ENCODE measurements at places on chromosomes 2 and 18.

- DNase-seq: no peak
Observed at GRCh38 chr2:214740867-214741395, 68.6 kb downstream of the BARD1 start.

DNA sequence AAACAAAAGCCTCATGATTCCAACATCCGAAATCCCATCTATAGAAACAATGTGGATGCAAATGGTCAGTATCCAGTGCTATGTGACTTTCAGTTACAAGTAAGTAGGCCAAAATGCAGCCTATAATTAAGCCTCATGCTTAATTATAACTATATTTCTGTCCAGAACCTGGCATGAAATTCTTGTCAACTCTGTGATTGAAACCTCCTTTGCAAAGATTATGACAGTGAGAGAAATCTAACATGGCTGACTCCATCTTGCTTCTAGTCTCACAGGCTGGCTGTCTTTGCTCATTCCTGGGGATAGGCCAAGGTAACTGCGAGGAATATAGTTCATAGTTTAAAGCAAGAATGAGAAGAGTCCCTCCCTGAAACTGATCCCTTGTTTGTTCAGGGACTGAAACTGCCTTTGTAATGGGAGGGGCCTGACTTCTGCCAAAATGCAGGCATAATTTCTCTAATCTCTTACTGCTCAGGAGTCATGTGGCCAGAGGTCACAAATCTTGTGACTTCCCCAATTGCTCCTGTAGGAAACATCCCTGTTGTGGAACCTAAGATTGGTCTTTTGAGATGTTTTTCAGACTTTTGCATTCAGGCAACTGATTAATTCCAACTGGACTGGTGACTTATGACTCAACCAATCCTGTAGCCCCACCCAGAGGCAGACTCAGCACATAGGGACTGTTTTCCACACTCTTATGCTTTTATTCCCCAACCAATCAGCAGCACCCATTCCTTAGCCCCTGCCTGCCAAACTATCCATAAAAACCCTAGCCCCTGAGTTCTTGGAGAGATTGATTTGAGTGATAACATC lies 84.5 kb upstream of the TLK1 start:
- DNase-seq: peak; percentile 12

GRCh38 chr2:236915726-236916125 lies 170.0 kb upstream of the COPS8 start:
- no peak for DNase-seq

DNA sequence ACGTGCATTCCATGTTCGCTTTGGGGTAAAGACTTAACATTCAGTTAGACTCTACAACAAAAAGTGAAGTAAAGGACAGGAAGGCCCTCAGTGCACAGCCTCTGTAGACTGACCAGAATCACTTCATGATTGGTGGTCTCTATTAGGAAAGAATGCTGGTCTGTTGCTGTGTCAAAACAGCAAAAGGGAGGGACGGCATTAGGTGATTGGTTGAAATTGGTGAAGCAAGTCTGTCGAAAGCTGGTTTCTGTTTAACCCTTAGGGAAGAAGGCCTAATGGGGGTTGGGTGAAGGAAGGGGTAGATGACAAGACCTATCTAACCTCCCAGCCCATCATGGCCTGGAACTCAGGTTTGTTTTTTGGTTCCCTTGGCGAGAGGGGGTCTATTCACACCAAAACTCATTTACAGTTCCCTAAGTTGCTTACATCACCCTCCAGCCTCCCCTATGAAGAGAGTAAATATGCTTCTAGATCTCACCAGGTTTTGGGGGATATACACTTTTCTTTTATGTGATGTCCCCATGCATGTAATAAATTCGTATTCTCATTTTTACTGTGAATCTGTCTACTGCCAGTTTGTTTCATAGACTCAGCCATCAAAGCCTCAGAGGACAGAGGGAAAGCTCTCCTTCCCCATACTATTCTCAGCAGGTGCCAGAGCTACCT lies 65.6 kb downstream of the TMEM17 start:
- DNase-seq: no peak

- DNase-seq: no peak
Observed at GRCh38 chr18:45923138-45923537, 44.0 kb downstream of the EPG5 start.

GRCh38 chr18:9193031-9193430 lies 56.5 kb downstream of the ANKRD12 start:
- DNase-seq: no peak

DNA sequence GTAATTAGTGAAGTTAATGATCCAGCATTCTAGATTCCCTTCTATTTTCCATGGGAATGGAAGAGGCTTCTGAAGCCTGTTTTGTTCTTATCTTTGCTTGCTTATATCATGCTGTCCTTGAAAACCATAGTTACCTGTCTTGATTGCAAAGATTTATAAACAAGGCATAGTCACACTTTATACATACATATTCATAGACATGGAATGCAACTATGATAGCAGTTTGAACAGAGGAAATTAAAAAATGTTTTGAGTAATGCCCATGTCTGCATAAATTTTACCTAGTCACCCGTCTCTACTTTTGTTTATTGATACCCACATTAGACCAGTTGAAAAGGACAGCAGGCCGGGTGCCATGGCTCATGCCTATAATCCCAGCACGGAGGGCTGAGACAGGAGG lies 289.0 kb downstream of the PTPRM start:
- DNase-seq: no peak

- DNase-seq: no peak
Observed at GRCh38 chr2:30230497-30231211, 680 bp upstream of the LBH start.

GRCh38 chr2:199602896-199603717 lies 145.4 kb upstream of the SATB2 start:
- DNase-seq: no peak

DNA sequence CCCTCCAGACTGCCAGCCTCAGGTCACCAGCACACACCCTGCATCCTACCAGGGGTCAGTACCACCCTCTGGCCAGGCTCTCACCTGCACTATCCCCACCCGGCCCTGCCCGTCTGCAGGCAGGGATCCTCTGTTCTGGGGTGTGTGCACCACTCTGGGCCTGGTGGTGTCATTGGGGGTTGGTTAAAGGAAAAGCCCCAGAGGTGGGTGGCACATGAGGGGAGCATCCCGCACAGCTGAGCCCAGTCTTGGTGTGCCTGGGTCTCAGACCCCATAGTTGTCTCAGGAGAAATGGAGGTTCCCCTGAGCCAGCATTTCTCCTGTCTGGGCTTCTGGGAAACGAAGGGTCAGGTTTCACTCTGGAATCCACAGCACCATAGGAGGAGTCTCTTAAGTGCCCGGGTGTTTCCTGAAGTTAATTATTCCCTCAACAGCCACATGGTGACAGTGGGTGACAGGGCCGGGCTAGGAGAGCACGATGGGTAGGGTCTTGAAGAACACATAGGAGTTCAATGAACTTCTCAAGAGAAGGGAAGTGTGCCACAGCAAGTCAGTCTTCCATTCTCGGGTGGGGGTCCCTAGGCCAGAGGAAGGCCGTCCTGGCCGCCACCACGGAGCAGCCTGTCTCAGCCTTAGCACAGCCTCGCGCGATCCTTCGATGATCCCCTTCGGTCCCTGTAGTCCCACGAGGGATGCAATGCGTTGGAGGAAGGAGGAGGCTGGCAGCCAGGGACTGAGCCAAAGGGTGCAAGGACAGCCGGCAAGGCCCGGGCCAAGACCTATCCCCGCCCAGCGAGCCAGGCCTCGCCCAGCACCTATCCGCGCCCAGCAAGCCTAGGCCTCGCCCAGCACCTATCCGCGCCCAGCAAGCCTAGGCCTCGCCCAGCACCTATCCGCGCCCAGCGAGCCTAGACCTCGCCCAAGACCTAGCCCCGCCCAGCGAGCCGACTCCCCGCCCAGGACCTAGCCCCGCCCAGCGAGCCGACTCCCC lies 1.1 kb upstream of the FARP2 start:
- peak; percentile 62 for DNase-seq

DNA sequence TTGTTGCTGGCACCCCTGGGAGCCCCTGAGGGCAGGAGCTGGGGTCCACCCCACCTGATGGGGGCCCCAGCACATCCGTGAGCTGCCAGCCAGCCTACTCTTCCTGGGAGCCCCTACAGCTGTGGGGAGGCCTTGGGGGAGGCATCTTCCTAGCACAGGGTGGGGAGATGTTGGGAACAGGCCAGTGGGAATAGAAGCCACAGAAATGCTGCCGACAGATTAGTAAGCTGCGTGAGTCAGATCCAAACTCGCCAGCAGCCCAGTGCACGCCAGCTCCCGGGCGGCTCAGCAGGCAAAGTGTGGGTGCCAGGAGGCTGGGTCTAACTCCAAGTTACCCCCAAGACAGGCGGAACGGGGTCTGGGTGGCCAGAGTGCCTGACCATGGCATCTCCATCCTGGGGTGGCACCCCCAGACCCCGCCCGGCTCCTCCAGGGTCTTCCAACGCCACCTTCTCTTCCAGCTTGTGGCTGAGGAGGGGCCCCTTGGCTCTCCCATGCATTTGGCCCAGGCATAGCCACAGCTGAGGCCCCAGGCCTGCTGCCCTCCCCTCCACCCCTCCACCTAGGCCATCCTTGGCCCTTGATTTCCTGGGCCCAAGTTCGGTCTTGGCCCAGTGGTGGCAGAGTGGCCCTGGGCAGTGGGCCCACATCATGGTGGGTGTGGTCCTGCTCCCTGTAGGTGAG lies 15.3 kb downstream of the CROCC2 start:
- DNase-seq: no peak

- no peak for DNase-seq
Observed at GRCh38 chr2:200627110-200627770, 41.4 kb downstream of the AOX1 start.

GRCh38 chr2:212534336-212534735 lies 4.3 kb downstream of the ERBB4 start:
- DNase-seq: no peak

DNA sequence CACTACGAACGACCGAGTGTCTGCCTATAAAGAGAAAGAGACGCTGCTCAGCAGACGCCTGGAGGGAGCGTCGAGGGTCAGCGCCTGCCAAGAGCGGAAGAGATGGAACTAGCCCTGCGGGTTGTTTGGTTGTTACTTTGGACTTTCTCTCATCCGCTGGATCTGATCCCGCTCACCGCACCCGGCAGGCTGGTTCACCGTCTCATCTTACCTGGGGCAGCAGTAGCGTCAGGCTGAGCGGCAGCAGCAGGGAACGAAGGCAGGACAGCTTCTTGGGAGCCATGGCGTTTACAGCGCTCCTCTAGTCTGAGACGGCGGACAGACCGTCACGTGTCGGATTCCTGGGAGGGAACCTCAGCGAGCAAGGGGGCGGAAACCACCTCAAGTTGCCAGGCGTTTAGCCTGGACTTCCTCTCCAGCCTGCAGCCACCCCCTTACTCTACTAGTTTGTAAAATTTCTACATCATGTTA lies 1.9 kb downstream of the GLB1L start:
- peak; percentile 64 for DNase-seq

DNA sequence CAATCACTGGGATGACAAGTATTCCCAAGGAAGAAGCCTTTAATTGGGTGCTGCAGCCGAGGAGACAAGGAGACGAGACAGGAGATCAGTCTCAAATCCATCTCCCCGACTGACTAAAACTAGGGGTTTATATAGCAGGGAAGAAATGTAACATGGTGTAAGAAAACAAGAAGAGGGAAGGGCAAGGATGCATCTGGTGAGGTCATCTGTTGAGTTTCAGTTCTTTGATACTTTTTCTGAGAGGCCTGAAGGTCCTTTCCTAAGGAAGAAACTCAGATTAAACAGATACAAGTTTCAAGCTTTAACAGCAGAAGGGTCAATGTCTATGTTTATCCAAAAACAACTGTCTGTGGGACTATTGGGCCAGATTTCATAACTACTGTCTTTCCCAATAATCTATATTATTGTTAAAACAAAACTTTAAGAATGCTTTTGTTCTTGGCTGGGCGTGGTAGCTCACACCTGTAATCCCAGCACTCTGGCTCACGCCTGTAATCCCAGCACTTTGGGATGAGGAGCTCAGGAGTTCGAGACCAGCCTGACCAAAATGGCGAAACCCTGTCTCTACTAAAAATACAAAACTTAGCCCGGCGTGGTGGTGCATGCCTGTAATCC lies 2.5 kb upstream of the PDCL3 start:
- DNase-seq: no peak

DNA sequence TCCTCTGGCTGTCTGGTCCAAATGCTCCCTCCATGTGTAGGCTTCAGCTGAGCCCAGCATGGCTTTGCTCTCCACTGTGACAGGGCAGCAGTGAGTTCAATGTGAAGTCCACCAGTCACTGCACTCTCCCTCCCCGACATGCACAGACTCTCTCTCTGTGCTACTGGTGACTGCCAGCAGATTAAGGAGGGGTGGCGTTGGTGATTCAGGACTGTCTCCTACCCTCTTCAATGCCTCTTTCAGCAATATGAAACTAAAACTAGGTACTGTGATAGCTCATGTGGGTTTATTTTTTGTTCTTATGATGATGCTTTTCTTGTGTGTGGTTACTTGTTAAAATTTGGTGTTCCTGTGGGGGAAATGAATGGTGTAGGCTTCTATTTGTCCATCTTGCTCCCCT lies 201.0 kb upstream of the RBMS1 start:
- DNase-seq: no peak

GRCh38 chr2:127811397-127812321 lies 688 bp upstream of the WDR33 start:
- DNase-seq: peak; percentile 26

DNA sequence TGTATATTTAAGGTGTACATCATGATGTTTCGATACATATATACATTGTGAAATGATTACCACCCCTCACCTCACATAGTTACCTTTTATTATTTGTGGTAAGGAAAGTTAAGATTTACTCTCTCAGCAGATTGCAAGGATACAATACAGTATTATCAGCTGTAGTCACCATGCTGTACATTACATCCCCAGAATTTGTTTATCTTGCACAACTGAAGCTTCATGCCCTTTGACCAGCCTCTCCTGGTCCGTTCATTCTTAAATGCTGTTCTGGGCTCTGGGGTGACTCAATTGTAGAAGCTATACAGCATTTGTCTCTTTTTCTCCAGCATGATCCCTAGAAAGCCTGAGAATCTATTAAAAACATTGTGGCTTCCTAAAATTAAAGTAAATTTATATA lies 90.8 kb downstream of the PTPRM start:
- no peak for DNase-seq

DNA sequence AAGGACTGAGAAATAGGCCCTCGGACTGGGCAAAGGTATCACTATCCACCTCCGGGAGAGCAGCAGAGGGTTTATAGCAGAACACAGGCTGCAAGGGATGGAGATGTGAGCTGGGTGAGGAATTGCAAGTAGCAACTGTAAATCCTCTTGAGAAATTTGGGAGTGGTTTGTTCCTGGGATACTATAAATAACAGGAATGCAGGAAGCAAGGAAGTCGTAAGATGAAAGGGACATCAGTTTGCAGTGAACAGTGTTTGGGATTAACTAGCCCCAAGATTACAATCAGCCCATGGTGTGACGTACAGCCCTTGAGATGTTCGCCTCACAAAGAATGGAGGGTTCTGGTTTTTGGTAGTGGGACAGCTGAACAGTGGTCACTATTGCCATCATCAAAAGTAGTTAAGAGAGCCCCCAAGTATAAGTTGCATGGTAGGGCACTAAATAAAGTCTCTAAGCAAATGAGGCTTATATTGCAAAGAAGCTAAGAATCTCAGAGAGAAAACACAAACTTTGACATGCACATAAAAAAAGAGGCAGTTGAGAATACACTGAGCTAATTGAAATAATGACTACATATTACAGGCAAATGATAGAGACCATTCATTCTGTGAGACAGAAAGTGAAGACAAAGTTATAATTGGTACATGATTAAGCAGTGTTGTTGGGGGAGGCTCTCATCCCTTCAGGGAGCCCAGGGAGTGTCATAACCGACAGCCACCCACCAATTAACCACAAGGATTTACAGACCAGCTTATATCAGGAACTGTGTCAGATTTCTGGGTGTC lies 362.5 kb upstream of the ACVR2A start:
- DNase-seq: no peak

GRCh38 chr2:77520641-77521547 lies 1.3 kb downstream of the LRRTM4 start:
- no peak for DNase-seq

GRCh38 chr18:79770501-79770815 lies 27.3 kb upstream of the KCNG2 start:
- no peak for DNase-seq
